Stimulated activated CD4-positive, alpha-beta T cell treated with anti-CD3 and anti-CD28 coated beads, Interleukin-1b, Interleukin-23, amount 100 ng/mL, for 48 hours (primary cell): ENCODE measurements at places on chromosomes 3 and 15.
A peak's percentile ranks its signal among the peaks of the same experiment; 100 is the strongest.

DNA sequence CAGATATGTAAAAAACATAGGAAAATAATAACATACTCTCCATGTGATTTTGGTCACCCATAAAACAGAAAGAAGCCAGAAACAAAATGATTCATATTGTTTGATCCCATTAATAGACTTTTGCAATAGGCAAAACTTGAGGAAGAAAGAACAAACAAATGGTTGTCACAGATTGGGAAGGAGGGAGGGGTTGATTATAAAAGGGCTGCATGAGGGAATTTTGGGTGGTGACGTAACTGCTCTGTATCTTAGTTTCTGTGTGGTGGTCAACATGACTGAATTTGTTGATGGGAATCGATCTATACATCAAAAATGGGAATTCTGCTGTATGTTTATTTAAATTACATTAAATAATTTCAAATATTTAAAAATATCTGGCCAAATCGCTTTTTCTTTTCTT lies 86.3 kb downstream of the P3H2 start:
- no peak for DNase-seq

- DNase-seq, result no peak
Measured at GRCh38 chr15:90883526-90883975, 753 bp upstream of the FES start.

DNA sequence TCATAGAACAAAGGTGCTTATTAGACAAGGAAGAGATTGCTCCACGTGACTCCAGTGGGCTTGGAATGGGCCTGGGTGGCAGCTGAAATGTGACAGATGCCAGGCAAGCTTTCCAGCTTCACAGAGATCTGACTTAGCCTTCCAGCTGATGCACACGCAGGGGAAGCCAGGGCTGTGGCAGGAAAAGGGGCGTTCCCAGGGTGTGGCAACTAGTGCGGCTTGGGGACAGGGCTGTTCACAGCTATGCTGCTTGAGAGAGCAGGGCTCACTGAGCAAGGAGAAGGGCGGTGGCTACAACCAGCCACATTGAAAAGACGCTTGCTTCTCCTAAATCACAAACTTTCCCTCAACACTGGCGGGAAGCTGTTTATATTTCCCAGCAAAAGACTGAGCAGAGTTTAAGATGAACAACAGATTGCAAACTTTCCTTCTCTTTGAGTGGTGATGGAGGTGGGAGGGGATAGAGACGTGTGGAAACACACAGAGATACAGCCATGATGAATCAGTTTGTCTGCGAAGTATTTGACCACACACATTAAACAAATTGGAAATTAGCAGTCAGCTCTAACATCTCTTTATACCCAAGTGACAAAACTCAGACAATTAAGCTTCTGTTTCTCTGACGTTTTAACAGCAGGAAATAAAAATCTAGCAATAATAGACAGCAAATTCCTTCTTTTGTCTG lies 127.5 kb downstream of the BDH1 start:
- DNase-seq, result peak; percentile 73

- no peak for DNase-seq
Measured at GRCh38 chr15:82130248-82130647, 84.4 kb upstream of the MEX3B start.

DNA sequence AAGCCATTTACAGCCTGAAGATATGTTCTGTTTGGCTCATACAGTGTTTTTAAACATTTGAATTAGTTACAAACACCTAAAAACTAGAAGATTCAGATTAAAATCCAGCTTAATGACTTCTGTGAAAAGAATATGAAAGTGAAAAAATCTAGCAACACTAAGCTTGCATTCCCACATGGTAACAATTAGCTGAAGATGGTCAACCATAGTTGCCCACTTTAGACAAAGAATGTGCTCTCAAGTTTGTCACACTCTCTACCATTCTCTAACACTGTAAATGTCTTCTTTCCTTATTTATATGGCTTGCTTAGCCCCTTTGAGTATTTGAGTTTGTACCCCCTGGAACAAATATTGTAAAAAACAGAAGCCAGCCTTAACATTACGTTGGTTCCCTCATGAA lies 32.7 kb downstream of the HDGFL3 start:
- no peak for DNase-seq
